ENCODE measurements at places on chromosomes 3 and 15. TPM values are rescaled to one million over a fixed set of nuclear protein-coding genes. Genes with fewer than 3 reads are reported as not detected.

EFCC1 gene
- total RNA-seq: 3.7 TPM

PPP2R3A gene
- total RNA-seq: 21.3 TPM

PDCD10 gene
- 76.1 TPM for total RNA-seq

DNA sequence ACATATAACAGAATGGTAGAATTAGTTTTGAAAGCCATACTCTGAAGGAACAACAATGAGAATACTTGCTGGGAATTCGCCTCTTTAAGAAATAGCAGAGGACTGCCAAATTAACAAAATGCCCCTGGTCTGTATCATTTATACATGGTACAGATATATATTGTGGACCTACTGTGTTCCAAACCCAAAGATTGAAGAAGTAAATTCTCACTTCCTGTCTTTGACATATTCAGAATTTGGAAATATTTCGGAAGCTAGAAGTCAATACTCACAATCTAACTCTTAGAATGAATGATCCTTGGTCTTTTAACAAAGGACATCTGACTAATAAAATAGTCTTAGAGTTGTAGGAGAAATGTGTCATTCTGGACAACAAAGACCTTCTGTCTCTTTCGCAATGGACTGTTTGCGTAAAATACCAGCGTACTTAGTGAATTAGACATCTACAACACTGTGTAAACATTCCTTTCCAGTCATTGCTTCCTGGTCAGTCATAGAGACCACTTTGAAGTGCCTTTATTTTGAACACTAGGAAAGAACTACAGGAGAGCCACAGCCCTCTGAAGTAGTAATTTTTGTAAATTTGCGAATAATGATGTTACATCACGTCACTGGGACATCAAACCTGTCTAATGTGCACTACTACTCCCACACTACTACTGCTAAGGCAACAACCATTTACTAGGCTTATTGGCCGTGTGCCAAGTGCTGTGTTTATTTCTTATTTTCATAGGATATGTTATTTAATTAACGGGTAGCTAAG lies 68.0 kb downstream of the CHL1 start:
- no peak for DNase-seq

DNA sequence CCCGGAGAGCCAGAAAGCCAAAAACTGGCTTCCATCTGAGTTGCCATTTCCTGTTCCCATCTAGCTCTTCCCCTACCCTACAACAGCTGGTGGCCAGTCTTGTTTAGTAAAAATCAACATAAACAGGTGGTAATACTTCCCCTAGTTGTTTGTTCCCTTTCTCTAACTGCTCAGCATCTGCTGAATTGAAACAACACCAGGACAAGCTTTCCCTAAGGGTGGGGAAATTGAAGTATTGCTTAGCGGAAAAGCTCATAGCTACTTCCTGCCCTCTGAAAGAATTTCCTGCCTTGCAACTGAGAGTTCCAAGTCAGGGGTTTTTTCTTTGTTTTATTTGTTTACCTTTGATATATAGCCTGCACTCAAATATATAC lies 66.8 kb downstream of the HMG20A start:
- DNase-seq: no peak

DNA sequence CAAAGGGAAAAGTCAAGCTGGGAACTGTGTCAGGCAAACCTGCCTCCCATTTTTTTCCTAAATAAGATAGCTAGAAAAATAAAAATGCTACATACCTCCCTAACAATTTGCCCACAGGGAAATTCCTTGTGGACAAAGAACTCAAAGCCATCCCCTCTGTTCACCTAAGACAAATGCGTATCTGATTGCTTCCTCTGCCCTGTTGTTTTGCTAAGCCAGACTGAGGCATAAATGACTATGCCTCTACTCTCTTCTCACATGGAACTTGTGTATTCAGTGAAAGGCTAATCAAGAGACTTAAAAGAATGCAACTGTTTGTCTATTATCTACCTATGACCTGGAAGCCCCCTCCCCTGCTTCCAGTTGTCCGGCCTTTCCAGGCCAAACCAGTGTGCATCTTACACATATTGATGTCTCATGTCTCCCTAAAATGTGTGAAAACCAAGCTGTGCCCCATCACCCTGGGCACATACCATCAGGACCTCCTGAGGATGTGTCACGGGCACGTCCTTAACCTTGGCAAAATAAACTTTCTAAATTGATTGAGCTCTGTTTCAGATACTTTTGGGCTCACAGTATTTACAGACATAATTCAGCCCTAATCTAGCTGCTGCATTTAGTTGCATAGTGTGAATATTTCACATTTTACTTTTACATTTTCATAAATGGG lies 15.8 kb downstream of the CHD2 start:
- DNase-seq: no peak

GRCh38 chr15:28961391-28961790 lies 75.6 kb downstream of the APBA2 start:
- no peak for DNase-seq

DNA sequence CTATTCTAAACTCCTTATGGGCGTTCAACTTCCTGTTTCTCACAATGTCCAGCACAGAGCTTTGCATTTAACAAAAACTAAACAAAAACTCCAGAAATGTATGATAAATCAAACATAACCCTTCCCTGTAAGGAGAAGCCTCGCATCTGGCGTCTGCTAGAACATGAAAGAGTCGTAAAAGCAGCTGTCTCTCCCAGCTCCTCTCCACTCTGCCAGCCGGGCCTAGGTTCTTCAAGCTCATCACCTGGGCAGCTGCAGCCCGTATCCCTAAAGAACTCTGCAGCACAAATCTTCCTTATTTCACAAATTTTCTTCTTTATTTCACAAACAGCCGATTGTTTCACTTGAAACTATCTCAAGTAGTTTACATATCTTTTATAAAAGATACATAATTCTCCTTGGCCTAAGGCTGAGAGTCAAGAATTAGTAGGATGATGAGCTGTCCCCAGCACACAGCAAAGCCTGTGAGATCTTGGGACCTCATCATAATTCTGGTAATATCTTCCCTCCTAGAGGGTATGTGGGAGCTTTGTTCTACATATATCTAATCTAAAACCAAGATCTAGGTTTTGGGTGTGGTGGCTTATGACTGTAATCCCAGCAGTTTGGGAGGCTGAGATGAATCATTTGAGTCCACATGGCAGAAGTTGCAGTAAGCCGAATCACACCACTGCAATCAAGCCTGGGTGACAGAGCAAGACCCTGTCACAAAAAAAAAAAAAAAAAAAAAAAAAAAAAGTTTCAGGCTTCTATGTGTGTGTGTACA lies 35.3 kb downstream of the ANXA2 start:
- DNase-seq: no peak

- no peak for DNase-seq
Measured at GRCh38 chr15:90924375-90924774, 8.0 kb downstream of the HDDC3 start.

DNA sequence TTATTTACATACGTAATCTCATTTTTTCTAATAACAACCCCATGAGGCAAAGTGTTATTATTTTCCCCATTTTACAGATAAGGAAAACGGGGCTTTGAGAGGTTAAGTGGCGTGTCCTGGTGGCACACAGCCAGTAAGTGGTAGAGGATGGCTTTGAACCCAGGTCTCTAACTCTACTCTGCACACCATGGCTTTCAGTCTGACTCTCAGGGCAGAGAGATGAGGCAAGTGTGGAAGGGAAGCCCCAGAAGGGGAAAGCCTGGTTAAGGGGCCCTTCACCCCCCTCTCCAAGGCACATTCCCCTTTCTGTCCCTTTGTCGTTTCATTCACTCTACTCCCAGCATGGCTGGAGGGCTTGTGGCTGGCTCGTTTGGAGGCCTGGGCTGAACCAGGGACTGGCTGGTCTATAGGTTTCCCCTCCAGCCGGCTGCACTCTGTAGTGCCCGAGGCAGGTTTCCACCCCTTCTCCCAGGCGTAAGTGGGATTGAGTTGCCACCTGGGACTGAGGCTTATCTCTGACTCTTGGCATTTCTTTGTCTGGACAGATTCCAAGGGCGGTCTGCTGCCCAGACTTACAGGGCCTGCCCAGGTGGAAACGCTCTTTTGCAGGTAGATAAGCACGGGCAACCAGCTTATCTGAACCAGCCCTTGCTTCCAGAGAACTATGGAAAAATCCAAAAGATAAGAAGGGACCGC lies 12.1 kb downstream of the SEMA4B start:
- peak; percentile 63 for DNase-seq

- no peak for DNase-seq
Measured at GRCh38 chr3:12303534-12303933, 14.7 kb downstream of the PPARG start.

DNA sequence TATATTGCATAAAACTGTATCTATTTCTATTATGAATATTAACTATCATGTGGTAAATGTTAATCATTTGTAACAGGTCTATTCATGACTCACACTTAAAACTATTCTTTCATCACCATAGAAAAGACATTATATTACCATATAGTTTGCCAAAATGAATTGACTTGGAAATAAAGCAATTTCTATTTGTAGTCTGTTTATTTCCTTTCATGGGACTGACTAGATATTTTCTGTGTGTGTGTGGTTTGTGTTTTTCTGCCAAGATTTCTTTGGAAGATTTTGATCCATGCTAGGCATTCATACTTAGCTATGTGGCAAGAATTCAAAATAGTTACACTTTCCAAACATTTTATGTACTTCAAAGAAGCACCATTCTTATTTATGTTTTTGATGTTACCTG lies 522.5 kb upstream of the AGTR1 start:
- no peak for DNase-seq

GRCh38 chr3:134838599-134838998 lies 43.5 kb downstream of the EPHB1 start:
- no peak for DNase-seq
